CD4-positive, alpha-beta T cell treated with Interleukin-6 for 4 hours (primary cell): ENCODE measurements at places on chromosomes 2 and 18.

DNA sequence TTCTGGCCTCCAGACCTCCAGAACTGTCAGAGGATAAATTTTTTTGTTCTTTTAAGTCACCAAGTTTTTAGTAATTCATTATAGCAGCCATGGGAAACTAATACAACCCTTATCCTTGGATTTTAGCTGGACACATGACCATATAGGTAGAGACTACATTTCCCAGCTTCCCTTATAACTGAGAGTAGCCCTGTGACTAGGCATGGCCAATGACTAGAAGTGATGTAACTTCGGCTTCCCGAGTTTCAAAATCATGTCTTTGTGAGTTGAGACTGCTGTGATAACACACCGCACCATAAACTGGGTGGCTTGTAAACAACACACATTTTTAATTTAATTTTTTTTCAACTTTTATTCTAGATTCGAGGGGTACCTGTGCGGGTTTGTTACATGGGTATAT, 134.0 kb upstream of the SERTAD2 start:
- no peak for DNase-seq

DNA sequence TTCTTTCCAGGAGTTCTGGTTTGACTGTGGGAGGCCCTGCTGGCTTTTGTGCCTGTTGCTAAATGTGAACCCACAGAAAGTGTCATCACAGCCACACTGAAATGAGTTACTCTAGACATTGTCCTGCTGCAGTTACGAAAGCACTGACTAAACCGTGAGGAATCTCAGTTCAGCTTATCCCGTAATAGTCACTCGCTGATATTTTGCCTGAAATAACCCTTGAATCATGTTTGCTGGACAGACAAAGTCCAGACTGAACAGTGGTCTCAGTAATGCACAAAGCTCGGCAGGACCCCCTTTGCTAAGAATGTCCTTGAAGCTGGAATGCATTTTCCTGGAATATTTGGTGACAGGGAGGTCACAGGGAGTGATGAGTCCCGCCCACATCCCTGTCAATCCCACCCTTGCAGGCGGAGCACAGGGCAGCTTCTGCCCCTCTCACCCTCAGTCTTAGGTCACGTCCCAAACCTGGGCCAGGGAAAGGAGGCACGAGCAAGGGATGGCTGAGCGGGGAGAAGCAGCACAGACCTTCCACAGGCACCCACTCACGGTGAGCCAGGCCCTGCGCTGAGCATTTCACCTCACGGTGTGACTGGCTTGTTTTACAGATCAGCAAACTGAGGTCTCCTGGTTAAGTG, 53.4 kb downstream of the ADI1 start:
- no peak for DNase-seq

GRCh38 chr2:107025869-107026380, 140.0 kb upstream of the ST6GAL2 start:
- DNase-seq = no peak

GRCh38 chr2:236938126-236938525, 147.6 kb upstream of the COPS8 start:
- DNase-seq = no peak

GRCh38 chr18:76328140-76328539, 166.9 kb downstream of the ZNF516 start:
- no peak for DNase-seq

DNA sequence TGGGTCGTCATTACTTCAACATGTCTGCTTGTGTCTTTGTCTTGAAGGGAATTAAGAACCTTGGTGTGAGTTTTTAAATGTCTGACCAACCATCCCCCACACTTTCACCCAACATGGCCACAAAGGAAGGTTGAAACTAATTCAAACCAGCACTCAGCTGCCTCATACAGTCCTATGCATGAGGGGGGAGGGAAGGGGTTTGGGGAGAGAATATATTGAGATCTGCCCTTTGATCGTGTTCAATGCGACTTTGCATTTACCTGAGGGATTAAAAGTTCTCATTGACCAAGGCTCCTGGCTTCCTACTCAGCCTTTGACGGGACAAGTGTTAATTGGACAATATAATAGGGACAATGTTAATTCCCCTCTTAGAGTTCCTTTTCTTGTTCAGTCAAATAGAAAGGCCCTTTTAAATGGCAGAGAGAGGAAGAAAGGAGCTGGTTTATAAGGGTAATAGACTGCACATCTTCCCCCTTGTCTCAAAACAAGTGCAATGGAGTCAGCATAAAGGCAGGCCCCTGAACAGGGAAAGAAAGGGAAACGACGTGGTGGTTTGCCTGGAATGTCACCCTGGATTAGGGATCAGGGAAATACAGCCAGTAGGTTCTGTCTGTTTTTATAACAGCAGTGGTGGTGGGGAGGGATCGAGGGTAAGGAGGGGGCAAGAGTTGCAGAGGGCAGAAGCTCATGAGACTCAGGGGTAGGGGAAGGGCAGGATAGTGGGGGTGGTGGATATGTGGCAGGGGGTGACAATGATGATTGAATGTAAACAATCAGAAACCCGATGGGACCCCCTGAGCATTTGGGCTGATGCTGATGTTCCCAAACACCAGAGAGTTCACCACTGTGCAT, 198.7 kb downstream of the MYCN start:
- no peak for DNase-seq

GRCh38 chr2:71001981-71002570, 7.4 kb upstream of the TEX261 start:
- no peak for DNase-seq

GRCh38 chr2:84882775-84883550, 2.1 kb upstream of the TRABD2A start:
- DNase-seq = no peak

GRCh38 chr18:22439447-22439846, 21.7 kb upstream of the CTAGE1 start:
- no peak for DNase-seq

- DNase-seq = no peak
Observed at GRCh38 chr2:120597595-120598193, 138.0 kb upstream of the GLI2 start.
